EH (cell line): ENCODE measurements at places on chromosomes 1 and 21.

DNA sequence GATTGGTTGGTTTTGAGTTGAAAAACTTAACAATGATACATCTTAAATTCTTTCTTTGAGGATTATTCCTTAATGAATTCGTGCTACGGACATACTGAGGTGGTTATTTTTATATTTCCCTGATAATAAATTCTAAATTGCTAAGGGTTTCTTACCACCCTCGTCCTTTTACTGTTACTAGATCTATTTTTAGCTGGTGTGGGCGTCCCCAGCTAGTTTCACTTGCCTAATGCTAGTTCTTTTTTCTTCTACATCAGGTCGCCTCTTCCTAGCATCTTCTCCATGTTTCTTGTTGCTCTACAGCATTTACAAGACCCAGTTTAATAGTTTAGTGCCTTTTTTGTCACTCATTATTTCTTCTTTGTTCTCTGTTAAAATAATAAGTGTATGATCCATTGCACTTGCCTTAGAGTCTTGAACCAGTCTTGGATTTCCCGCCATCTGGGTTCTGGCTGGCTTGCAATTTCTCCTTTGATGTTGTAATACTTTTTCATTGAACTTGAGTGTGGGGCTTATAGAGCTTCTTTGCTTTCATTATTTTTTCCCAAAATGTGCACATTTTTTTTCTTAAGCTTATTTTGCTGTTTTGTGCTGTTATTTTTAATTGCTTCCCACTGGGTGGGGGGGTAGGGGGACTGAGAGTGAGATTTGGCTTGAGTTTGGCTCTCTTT lies 677 bp upstream of the HSD11B1 start:
- DNase-seq, result no peak

DNA sequence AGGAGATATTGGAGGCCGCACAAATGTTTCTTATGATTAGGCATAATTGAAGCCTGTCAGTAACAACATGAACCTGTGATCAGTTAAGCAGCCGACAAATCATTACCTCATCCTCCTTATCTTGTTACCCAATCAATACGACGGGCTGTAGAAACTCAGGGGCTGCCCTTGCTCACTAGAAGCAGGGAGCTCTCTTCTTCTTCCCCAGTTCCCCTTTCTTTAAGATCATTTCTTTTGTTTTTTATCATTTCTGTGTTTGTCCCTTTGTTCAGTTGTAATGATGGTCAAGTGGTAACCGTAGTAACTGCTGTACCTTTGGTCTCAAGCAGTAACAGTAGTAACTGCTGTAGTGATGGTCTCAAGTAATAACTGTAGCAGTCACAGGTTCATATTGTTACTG lies 13.8 kb upstream of the FCGR2A start:
- DNase-seq, result no peak

DNA sequence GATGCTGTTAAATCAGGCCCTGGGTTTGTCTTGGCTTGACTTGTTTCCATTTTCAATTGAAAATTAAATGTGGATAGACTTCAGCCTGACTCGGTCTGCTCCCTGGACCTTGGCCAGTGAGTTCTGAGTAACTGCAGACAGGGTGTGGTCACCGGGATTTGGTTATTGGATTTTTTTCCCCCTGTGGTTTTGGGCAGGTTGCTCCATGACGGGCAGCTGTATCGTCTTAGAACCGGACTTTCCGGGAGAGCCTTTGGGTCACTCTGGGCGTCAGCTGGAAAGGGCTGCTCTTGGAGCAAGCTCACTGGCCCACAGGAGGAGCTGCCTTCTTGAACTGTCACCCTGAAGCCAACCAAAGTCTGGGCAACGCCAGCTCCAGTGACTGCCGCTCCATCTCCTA lies 75.0 kb downstream of the CLIC6 start:
- DNase-seq, result peak; percentile 76

GRCh38 chr1:21329209-21329844 lies 39.1 kb upstream of the ECE1 start:
- no peak for DNase-seq

- DNase-seq, result no peak
These were observed 9.1 kb downstream of the SMAP2 start for GRCh38 chr1:40382601-40383000.

GRCh38 chr21:39483917-39484316 lies 32.1 kb downstream of the SH3BGR start:
- peak; percentile 41 for DNase-seq

DNA sequence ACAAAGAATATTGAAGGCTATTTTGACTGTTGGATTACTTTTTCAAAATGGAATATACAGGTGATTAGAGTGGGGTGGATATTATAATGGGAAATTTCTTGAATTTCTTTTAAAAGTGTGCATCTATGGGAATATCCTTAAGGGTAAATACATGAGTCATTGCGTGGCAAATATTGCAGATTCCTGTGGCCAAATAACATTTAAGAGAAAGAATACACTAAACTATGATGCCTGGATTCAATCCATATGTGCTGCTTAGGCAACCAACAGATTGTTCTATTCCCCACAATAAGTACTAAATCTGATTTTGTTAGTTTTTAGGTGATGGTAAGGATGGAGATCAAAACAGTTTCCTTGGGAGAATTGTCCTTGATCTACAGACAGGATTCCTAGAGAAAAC lies 119.5 kb downstream of the HMCN1 start:
- DNase-seq, result peak; percentile 89

GRCh38 chr21:41169701-41170100 lies 1.7 kb downstream of the BACE2 start:
- DNase-seq, result no peak

- DNase-seq, result peak; percentile 44
These were observed 113.2 kb upstream of the CYYR1 start for GRCh38 chr21:26686278-26686677.

- DNase-seq, result no peak
These were observed 2.8 kb downstream of the LAPTM5 start for GRCh38 chr1:30754684-30755171.

DNA sequence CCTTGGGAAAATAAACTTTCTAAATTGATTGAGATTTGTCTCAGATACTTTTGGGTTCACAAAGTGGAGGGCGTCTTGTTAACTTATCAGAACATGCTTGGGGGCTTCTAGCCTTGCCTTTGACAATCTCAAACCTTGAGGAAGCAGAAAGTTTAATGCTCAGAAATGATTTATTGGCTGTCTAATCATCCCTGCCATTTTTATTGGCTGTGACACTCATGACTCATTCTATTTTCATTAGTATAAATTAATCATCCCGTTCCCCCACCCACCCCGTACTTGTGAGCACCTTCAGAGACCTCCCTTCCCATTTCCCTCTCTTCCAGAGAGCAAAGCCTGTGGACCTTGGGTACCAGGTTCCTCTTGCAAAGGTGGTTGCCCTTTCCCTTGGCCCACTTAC lies 87.1 kb downstream of the FGGY start:
- DNase-seq, result peak; percentile 52

GRCh38 chr1:180415236-180415848 lies 87.0 kb downstream of the ACBD6 start:
- no peak for DNase-seq

GRCh38 chr1:228530951-228531731 lies 44.0 kb downstream of the RNF187 start:
- no peak for DNase-seq

GRCh38 chr1:39104158-39105060 lies 78.3 kb downstream of the NDUFS5 start:
- peak; percentile 56 for DNase-seq

DNA sequence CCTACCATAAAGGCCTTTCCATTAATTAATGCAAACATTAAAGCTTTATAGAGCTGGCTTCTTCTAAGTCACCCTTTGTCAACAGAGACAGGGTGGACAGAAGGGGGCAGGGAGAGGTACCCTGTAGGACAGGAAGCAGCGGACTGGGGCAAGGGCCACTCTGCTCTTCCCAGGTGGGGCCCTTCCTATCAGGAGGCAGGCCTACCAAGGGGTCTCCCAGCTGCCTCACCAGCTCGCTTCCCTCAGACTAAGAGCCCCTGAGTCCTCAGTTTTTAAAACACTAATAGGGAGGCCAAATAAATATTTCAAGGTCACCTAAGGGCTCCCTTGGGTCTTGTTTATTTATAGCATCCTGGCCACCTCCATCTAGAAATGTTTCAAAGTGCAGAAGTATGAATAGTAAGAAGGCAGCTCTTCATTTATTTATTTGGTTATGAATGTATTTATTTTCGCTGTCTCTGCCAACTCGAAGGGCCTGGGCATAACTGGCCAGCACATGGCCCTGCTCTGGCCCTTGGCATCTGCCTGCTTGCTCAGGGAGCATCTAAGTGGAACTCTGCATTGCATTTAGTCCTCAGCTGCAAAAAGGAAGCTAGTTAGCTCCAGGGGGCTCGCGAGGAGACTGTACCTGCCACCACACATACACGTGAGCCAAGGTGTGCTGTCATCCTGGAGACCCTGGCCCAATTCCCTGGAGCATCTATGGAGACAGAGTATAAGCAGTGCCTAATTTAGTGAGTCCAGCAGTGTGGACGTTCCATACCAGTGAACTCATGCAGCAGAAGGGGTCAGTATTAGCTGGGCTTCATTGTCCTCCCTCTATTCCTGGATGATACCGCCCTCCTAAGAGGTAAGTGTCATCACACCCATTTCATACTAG lies 395.1 kb upstream of the VAMP3 start:
- no peak for DNase-seq

DNA sequence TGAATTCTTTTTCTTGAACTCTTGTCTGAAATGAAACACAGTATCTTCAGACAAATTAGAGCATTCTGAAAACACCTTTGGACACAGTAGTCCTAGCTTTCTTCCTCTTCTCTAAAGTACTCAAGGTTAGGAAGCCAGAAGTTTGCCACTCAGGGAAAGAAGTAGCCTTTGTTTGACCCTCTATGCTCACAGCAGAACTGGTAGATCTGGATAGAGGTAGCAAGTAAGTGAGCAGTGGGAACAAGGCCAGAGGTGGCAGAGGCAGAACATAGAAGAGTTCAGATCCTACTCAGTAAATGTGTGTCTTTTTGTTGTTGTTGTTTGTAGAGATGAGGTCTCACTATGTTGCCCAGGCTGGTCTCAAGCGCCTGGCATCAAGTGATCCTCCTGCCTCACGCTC lies 7.4 kb upstream of the PIGR start:
- no peak for DNase-seq

- DNase-seq, result peak; percentile 22
These were observed 134.2 kb downstream of the NEK7 start for GRCh38 chr1:198291036-198291435.

DNA sequence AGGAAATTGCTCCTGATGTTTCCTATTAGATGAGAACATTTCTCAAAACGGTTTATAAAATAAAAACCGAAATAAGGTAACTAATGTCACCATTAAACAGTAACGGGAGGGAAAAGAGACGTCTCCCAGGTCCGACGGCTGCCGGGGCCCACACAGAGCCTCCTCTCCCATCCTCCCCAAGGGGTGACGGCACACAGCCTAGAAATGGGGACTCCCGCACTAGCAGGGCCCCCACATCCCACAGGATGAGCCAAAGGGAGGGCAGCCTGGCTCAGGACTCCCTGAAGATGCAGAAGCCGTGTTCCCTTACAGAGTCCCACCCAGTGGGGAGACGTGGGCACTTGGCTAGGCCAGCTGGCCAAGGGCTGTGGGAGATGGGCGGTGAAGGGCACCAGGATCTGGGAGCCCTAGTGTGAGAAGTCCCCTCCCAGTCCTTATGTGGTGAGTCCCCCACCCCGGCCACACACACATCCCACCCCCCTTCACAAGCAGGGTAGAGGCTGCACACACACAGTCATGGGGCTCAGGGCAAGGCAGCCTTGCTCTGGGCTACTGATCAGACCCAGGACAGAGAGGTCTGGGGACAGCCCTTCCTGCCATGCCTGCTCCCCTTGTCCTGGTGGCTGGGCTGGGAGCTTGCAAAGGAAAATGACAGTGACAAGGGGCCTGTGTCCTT lies 3.3 kb downstream of the KRTAP10-3 start:
- no peak for DNase-seq

- no peak for DNase-seq
These were observed 6.3 kb upstream of the PARP1 start for GRCh38 chr1:226414098-226414698.
